ENCODE measurements at places on chromosomes 16 and 17. TPM values are rescaled to one million over a fixed set of nuclear protein-coding genes. Genes with fewer than 3 reads are reported as not detected.

Gene HSD11B2
- total RNA-seq: not detected

DNA sequence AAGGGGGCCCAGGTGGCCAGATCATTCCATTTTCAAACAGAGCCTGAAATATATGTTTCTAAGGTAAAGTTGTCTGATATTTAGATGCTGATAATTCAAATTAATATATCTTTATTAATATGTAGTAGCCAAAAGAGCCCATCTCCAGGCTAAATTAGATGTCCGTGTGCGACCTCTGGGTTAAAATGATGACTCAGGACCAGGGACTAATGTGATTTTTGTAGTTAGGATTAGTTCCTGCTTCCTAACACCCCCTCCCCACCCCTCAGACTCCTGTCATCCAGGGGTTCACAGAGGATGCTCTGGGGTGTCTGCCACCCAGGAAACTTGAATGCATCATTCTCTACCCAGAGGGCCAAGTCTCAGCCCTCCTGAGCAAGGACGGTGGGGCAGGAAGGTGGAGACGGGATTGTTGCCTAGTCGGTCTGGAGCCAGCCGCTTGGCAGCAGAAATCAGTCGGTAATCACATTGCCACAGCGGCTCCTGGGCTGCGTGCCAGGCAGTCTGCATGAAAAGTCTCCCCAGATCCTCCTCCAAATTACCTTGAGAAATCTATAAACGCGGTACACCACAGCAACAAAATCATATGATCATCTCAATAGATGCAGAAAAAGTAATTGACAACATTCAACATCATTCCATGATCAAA is 29.8 kb downstream of the CNGB1 start:
- H3K36me3 ChIP-seq: no peaks in the 10 kb centered on the region
- no peak overlapping the region for H3K4me3 ChIP-seq
- no peak for DNase-seq

DNA sequence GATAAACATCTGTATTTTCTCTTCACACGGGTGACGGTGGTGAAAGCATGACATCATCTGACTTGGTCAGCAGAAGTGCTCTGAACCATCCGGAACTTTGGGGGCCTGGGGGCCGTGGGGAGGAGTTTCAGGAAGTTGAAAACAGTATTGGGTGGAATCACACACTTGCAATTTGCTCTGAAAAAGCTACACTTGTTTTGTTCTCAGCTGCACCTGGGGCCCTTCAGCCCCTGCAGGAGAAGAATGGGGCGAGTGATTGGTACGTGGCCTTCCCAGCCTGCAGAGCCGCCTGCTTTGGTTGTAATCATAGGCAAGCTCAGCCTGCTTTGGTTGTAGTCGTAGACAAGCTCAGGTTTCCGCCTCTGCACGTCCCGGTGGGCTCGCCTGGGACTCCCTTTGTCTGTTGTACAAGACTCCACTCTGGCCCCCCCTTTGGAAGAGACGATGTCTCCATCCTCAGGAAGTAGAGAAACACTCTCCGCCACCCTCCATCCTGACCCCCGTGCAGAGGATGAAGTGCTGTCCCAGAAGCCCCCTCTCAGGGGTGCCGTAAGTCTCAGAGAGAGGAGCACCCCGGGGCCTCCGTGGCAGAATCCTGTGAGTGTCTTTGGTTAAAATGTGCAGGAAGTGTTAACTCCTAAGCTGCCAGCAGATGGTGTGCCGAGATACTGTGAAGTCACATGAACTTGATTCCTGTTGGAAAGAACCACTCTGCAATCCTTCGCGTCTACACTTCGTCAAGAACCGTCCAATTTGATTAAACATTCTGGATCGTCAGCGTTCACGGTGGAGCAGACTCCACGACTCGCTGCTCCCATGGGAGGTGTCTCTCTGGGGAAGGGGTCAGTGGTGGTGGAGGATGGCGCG is 5.4 kb downstream of the BANP start:
- DNase-seq: no peak
- no peak overlapping the region for H3K4me3 ChIP-seq
- no peak overlapping the region for H3K27ac ChIP-seq
- peaks cover 69% of the 10 kb centered on the region for H3K36me3 ChIP-seq

Gene CA4
- not detected for total RNA-seq

DNA sequence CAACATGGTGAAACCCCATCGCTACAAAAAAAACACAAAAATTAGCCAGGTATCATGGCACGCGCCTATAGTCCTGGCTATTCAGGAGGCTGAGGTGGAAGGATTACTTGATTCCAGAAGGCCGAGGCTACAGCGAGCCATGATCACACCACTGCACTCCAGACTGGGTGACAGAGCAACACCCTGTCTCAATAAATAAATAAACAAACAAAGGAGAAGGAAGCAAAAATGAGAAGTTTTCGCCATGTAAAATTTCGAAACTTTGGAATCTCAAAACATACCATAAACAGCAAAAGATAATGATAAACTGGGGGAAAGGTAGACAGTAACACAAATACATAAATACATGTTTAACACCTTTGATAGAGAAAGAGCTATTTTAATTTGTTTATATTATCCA is 130.9 kb downstream of the ZFHX3 start:
- H3K27me3 ChIP-seq: no peaks in the 10 kb centered on the region
- DNase-seq: no peak
- no peak overlapping the region for H3K4me3 ChIP-seq

Gene KARS1
- total RNA-seq: 232 TPM

Gene FADS6
- total RNA-seq: not detected
